Fibroblast of mammary gland (primary cell): ENCODE measurements at places on chromosomes 3 and 15.

GRCh38 chr3:157436583-157437291, at the start of gene PTX3:
Gene PTX3 (plus strand): TSS chr3:157436850. CDS start chr3:157436934, 84 bp downstream.
- peak; percentile 96 for DNase-seq

DNA sequence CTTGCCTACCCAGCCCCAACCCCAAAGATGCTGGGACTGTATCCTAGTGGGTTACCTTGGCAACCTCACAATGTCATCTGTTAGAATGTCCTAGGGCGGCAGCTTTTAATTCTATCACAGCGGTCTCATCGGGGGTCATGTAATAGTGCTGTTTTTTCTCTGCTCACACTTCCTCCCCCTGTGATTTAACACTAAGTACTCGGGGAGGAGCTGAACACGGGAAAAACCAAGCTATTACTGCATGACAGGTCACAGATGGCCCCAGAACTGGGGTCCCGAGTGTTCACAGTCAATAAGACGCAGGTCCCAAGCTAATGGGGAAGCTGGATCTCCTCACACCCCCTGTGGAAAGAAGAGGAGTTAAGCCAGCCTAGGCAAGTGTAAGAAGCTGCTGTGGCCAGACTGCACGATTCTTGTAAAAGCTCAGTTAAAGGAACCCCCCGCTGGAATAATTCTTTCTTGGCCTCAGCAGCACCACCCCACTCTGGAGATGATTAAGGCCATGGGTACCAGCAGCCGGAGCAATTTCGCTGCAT, 2.5 kb upstream of the RFTN1 start:
- DNase-seq: no peak

- DNase-seq: no peak
Measured at GRCh38 chr3:108780235-108780634, 23.0 kb upstream of the RETNLB start.

GRCh38 chr3:45771166-45771775, 25.1 kb downstream of the SLC6A20 start:
- DNase-seq: no peak

GRCh38 chr15:71791975-71792374, 18.4 kb upstream of the NR2E3 start:
- DNase-seq: no peak

- no peak for DNase-seq
Measured at GRCh38 chr3:35784169-35784568, 144.8 kb downstream of the ARPP21 start.

DNA sequence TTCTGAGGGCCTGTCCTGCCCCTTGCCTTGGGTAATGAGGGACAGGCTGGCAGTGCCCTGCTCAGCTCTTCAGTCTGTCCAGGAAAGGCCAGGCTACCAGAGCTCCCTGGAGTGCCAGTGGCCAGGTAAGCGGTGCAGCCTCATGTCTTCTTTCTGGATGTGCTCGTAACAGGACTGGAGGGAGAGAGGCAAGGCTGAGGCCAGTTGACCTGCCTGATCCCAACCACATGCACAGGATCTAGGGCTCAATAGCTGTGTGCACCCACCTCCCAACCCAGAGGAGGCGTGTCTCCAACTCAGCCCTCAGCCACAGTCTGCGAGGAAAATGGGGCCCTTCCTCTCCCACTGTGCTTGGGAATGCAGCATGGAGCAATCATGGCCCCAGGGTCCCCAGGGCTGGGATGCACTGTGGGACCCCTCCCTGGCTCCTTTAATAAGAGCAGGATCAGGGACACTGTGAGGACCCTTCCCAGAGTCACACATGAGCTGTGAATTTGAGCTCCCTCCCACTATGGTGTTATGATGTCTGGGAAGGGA, 22.5 kb downstream of the ALS2CL start:
- DNase-seq: no peak

DNA sequence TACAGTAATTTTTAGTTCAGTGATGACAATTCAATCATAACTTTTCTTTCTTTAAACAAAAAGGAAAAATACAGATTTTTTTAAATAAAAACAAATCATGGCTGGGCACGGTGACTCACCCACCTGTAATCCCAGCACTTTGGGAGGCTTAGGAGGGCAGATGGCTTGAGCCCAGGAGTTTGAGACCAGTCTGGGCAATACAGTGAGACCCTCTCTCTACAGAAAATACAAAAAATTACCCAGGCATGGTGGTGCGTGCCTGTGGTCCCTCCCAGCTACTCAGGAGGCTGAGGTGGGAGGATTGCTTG, 25.6 kb upstream of the ATG7 start:
- DNase-seq: no peak
